ENCODE measurements at places on chromosomes 7 and 10.

GRCh38 chr7:73557397-73558257 lies at the start of gene BCL7B:
Gene BCL7B, minus strand, starts transcription at chr7:73557690. Its CDS starts 112 bp downstream, at chr7:73557578.
- DNase-seq: peak; percentile 32

GRCh38 chr7:98133181-98133580 lies 26.5 kb downstream of the LMTK2 start:
- no peak for DNase-seq

DNA sequence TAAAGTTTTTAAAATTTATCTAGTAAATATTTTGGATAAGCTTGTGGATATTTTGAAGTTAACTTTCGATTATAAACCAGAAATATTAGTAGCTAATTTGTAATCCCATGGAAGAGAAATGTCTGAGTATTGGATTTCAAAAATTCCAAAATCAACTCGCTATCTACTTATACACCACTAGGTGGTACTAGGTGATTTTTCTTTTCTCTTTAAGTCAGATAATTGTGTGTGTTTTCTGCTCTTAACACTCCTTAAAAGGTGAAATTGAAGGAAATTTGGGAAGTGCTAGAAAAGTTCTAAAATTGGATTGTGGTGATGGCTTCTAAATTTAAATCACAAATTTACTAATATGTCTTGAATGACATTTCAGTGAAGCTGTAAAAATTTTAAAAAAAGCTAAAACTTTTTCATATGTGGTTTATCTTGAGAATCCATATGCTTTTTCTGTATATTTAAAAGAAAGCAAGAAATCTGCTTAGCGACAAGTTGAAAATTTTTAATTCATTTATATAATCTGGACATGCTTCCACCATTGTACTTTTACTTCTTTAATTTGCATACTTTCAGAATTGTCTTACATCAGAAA lies 90.2 kb downstream of the IPMK start:
- no peak for DNase-seq

- no peak for DNase-seq
These were observed 921.1 kb upstream of the GHITM start for GRCh38 chr10:83218205-83218604.

DNA sequence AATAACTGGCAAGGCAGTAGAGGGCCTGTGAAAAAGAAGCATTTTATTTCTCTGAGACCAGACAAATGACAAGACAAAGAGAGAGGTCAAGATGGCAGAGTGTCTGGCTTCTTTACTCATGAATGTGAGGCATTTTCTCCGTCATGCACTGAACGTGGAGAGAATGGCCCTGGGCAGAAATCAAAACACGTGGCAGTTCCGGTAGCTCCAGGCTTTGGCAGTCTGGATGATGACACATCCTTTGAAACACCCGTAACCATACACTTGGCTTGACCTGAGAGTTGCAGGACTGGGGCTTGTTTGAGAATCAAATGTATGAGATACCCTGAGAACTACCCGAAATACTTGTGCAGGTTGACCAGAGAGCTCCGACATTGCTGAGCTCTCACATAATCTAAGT lies 537.6 kb downstream of the ACTR3B start:
- DNase-seq: no peak

GRCh38 chr7:121279060-121279620 lies 49.7 kb upstream of the WNT16 start:
- no peak for DNase-seq

DNA sequence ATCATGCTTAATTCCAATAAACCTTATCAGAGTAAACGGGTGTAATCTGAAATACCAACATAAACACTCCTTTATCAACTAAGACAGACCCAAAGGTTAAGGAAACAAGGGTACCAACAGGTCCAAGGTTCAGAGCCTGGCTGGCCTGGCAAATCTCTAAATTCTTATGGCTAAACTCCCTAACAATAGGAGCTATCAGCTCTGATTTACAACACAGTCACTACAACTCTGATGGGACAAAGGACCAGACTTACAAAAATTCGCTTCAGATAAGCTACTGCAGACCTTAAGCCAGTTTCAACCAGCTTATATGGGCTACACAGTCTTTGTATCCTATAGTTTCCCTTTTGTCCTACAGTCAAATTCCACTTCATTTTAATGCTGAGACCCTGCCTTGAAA lies 381.9 kb downstream of the ZWINT start:
- DNase-seq: no peak

GRCh38 chr7:33873981-33874750 lies 31.2 kb upstream of the BMPER start:
- DNase-seq: no peak

DNA sequence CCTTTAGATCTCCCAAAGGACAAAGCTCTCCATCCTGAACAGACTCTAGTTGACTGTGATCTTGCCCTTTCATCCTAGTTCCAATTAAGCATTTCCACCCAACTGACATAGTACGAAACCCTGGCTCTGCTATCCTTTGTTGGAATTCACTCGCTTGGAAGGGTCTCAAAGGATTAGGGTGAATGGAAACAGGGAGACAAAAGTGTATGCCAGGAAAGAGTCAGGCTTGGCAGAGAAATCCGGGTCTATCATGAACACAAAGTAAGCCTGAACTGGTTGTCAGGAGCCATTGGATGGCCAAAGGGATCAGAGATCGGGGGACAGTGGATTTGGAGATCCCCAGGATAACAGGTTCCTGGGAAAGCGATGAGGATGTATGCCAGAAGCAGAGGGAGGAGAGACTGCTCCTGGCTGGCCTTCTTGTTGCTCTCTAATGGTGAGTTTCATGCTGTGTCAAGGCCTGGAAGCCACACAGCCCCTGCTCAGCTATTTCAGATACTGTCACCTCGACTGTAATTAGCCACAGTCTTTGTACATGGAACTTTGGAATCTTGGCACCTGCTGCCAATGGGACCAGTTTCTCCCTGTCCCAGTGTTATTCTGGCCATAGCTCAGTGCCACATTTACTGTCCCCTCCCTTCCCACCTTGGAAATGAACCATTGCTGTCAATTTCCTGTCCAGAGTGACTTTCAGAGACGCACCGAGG lies 1168.7 kb upstream of the AUTS2 start:
- no peak for DNase-seq
